CD4-positive, alpha-beta T cell treated with Interleukin-4 for 4 hours (primary cell): ENCODE measurements at places on chromosomes 6 and 20.

GRCh38 chr6:71533939-71534379, 245.3 kb downstream of the OGFRL1 start:
- peak; percentile 4 for DNase-seq

- no peak for DNase-seq
Observed at GRCh38 chr6:7417684-7418083, 28.1 kb downstream of the RIOK1 start.

- DNase-seq: no peak
Observed at GRCh38 chr20:58017231-58017969, 211.1 kb downstream of the ANKRD60 start.

DNA sequence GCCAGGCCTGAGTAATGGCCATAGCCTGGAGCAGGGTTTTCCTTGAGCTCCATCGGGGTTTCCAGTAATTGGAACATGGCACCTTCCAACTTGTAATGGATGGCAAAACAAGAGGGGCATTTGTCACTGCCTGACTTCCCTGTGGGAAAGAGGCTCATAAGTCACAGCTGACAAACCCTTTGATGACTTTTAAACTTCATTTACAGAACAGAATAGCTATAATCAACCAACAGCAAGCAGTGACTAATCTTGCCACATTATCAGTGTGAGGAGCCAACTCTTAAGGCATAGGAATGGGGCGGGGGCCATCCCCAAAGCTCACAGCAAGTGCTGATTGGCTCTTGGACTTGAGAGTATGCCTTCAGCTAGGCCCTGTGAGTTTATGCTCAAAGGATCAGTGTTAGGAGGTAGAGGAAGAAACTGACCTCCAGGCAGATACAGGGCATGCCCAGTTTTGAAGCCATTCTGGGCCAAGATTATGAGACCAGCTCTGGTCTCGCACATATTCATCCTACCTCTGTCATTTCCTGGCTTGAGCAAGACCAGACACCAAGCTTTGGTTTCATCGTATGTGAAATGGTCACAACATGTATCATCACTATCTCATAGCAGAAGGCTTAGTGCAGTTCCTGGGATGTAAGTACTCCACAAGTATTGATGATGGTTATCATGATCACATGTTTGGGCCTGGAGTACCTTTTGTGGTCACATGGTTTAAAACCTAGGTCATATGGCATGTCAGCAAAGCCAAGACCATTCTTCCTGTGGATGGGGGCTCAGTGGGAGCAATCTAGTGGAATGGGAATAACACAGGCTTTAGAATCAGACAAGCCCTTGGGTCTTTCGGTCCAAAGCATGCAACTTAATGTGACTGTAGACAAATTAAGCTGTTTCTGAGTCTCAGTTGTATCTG, 49.2 kb downstream of the EIF2S2 start:
- DNase-seq: no peak

GRCh38 chr6:117483645-117484016, 1.2 kb downstream of the DCBLD1 start:
- peak; percentile 23 for DNase-seq

GRCh38 chr20:37803438-37804307, 99.3 kb upstream of the VSTM2L start:
- DNase-seq: no peak

DNA sequence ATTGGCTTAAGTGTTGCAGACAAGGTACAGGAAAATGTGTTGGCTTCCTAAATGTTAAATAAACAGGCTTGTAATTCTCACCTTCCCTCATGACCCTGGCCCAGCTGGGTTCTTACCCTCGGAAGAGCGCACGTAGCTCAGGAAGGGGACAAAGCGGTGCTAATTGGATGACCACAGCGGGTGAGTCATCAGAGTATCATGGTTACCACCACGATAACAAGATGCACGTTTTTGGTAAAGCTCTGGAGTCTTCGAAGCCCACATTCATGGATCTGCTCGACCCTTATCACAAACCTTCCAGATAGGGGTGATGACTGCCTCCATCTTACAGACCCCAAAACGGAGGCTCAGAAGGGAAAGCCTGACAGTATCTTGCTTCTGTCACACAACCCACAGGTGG, 32.8 kb downstream of the APCDD1L start:
- DNase-seq: no peak
